ENCODE measurements at places on chromosomes 12 and 14.

GRCh38 chr12:92553389-92553788, 149.4 kb upstream of the PLEKHG7 start:
- DNase-seq: no peak

DNA sequence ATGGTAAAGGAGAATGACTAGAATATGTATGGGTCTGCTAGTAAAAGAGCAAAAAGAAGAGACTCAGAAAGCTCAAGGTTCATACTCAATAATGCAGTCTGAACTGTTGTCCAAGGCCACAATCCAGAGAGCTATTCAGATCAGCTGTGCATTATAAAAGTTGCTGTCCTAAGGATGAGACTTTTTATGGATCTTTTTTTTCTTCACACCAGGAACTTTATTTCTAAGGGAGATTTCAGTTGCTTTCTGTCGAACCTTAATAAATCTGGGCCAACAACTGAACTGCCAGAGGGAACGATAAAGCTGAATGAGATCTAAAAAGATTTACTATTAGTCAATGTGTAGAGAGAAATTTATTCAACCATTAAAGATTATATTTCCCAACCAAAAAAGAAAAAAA, 948.3 kb upstream of the NOVA1 start:
- no peak for DNase-seq

- no peak for DNase-seq
Measured at GRCh38 chr14:89112720-89113119, 288.3 kb downstream of the TTC8 start.

- no peak for DNase-seq
Measured at GRCh38 chr14:35146711-35147149, 24.4 kb downstream of the PRORP start.

- DNase-seq: no peak
Measured at GRCh38 chr12:124994437-124994975, 1.1 kb downstream of the BRI3BP start.

DNA sequence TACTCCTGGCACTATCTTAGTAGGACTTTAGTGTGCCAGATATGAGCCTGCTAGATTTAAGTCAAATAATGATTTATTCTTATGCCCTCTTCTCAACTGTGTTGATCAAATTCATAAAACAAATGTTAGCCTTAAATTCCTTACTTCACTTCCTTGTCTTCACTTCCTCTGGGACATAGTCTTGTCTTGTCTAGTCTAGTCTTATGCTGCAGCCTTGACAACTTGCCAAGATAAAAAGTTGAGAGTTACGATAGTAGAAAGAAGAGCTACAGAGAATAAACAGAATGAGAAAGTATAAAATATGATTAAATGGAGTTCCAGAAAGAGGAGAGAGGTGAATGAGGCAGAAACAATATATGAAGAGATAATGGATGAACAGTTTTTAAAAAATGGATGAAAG, 378.1 kb downstream of the DAD1 start:
- no peak for DNase-seq

GRCh38 chr12:48045965-48046518, 41.8 kb upstream of the COL2A1 start:
- no peak for DNase-seq

- peak; percentile 30 for DNase-seq
Measured at GRCh38 chr12:614411-614970, 48.8 kb downstream of the NINJ2 start.

DNA sequence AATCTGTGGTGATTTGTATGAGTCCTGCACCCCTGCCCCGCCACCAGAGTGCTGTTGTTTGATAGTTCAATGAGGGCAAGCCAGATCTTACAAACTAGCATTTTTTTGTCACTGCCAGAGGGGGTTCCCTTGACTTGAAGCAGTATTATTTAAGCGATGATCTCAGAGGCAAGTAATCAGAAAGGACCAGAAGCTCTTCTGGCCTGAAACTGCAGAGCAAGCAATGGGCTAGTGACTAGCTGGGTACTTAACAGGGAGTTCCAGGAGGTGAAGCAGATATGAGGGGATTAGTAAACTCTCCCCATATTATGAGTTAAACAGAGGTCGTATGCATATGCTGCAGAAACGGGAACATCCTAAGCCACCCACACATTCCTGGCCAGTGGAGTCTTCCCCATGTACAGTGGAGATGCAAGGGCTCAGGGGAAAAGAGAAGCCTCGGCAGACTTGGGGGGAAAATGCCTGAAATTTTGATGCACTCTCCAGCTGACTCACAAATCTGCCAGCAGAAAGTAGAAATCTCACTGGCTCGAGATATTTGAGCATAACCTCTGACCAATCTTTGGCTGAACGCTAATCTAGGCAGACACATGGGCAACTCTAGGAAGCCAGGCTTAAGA, 8.3 kb upstream of the CRACR2A start:
- no peak for DNase-seq

DNA sequence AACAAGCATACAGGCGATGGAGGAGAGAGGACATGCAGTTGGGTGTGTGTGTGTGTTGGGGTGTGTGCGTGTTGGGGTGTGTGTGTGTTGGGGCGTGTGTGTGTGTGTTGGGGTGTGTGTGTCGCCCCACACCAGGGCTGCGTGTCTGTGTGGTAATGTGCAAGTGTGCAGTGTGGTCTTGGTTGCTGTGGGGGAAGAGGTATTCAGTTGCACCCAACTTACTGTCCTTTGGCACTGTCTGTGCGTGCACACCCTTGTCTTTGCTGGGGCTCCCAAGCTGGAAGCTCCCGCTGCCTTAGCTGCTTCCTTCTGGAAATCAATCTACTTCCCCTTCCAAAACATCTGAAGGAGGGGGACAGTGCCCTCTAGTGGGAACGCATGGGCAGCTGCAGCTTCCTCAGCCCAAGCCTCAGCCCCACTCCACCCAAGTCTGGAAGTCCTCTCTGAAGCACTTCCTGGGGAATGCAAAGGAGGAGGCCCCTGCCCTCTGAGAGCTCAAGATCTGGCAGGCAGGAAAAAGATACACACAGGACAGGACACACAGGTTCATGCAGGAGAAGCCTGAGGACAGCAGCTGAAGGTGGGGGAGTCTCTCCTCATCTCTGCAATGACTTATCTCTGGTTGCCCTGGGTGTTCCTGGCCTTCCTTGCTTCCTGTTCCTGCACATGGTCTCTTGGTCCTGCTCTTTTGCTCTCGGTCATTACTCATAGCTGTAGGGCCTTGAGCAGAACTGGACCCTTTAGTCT, 13.1 kb downstream of the ASIC1 start:
- peak; percentile 68 for DNase-seq

DNA sequence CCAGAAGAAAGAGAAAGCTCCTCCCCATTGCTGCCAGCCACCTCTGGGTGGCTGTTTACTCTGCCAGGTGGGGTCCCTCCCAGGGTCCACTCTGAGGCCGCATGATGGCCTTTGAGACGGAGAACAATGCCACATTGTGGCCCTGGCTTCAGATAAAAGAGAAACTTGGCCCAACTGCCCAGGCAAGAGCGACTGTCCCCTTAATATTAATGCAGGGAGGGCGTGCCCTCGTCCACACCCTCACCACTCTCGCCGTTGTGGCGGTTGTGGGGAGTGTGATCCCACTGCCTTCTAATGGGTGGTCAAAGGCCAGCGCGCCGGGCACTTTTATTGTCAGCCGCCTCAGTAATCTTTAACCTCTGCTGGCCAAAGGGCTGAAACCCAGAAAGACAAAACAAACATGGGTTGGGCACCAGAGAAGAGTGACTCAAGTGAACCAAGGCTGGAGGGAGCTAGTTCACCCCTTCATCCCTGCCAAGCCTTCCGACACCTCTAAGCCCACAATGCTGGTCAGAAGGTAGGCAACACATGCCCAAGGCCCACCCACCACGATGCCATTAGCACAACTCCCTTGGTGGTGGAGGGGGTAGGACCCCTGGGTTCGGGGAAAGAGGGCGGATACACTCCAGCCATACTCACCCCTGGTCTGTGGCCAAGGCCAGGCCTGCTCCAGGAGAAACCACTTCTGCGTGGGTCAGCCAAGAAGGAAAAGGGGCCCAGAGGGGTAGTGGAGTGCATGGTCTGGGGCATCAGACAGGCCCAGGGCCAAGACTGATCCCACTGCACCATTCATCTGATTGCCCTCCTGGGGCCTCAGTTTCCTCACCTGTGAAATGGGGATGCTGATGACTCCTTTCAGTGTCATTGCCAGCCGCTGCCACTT, 44.5 kb upstream of the BCL11B start:
- no peak for DNase-seq

GRCh38 chr14:66070542-66071319, 415.4 kb upstream of the CCDC196 start:
- peak; percentile 75 for DNase-seq

DNA sequence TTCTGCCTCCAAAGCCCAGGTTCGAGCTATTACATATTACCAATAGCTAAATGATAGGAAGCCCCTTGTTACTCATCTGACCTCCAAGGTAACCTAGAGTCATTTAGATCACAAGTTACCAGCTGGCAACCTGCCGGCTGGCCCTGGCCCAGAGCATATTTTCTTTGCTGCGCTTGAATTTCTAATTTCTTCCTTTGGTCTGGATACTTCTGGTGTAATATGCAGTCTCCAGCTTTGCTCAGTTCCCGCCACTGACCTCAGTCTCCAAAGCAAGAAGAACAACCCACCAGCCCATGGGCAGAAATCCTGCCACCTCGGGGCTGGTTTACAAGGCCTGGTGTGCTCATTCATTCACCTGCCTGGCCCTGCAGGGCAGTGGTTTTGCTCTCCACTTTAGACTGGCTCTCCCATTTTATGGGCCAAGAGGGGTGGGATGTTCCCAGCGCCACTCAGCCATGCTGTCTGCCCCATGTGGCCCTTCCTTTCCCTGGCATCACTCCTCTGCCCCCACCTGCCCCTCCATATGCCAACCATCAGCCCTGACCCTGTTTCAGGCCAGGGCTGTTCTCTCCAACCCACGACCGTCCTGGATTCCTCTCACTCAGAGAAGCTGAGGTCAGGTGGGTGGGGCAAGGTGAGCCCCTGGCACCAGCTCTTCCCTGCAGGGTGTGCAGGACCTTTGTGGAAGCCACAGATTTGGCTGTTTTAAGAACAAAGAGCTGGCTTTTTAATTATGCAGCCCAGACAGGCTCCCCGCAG, 76.0 kb downstream of the PRIMA1 start:
- DNase-seq: no peak

DNA sequence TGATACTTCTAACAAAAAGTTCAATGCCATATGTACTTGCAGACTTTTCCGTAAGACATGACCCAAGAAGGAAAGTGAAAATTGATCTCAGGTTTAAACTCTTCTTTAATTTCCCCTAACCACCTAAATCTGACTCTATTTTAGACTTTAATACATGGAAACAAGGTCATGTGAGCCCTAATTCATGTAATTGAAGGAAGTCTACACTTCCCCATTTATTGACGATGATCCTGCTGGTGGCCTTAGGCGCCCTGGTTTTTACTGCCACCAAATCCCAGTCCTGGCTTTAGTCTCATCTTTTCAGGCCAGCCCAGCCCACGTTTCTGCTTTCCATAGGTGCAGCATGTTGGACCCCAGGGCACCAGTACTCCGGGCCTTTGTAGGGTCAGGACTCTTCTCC, 157.9 kb downstream of the PELI2 start:
- DNase-seq: no peak

DNA sequence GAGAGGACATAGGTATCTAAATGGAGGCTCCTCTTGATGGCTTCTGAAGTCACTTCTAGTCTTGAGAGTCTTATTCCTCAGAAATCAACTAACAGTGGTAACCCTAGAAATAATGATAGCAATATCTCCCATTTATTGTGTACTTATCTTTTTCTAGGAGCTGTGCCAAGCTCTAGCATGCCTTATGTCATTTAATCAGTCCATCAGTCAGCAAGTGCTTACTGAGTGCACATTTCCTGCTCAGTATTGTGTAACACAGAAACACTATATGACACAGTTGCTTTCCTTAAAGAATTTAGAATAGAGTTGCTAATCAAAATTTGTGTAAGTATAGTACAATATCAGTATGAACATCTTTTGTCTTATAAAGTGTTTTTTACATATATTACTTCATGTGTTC, 36.6 kb downstream of the KRT76 start:
- DNase-seq: no peak

DNA sequence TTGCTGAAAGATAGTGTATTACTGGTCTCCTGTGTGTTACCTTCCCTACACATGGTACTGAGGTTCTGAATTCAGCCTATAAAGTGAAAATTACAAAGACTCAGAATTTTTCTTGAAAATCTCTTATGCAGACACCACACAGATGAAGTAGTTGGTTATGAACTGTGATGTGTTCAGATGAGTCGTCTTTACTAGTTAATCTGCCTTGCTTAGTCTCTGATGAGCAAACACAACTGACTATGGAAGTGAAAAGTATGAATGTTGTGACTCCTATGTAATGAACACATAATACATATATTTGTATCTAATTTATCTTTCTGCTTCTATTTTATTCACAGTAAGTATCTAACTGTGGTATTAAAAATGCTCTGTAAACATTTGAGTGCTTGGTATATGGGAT, 4.7 kb downstream of the MTERF2 start:
- DNase-seq: no peak

- no peak for DNase-seq
Measured at GRCh38 chr12:53601296-53601847, 24.8 kb downstream of the ATF7 start.

DNA sequence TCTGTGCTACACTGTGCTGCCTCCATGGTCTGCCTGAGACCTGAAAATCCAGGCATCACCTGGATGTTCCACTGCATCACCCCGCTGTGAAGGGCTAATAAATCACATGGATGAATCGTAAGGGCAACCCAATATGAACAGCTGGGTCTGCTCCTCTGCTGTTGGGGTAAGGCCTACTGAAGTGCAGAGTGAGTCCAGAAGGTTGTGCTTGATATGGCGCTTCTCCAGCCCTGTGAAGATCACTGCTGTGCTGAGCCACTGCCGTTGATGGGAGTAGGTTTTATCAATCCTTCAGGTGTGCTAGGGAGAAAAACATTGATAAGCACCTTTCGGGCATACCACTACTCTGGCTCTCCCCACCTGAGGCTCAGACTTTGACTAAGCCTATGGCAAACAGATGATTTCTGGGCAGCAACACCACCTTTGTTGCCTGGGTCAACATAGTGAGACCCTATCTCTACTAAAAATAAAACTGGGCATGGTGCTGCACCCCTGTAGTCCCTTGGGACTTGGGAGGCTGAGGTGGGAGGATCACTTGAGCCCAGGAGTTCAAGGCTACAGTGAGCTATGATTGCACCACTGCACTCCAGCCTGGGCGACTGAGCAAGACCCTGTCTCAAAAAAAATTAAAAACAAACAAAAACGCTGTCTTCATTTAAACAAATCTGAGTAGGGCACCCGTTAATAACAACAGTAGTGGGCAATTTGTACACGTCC, 1.7 kb downstream of the ACVRL1 start:
- DNase-seq: no peak

DNA sequence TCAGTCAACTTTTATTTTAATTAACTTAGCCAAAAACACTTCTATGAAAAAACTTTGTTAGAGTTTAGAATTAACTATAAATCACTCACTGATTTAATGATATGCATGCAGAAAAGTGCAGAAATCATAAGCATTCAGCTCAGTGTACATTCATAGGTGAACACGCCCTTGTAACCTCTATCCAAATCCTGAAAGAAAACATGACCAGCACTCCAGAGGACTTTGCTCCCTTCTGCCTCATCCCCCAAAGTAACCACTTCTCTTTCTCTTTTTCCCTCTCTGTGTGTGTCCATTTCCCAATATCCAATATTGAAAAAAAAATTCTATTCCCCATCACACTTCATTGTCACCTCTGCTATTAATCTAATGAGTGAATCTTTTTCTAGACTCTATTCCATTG, 197.1 kb upstream of the FAR2 start:
- no peak for DNase-seq
